Cerebellar nuclear complex (tissue), 1 donor: ENCODE measurements at places on chromosomes 3 and 15.

- no peak for DNase-seq
Observed at GRCh38 chr3:113339616-113340244, 101.6 kb downstream of the CFAP44 start.

GRCh38 chr3:106088304-106088703 is 219.5 kb upstream of the CBLB start:
- DNase-seq = no peak

- DNase-seq = no peak
Observed at GRCh38 chr15:74453925-74454763, 6.8 kb downstream of the UBL7 start.

DNA sequence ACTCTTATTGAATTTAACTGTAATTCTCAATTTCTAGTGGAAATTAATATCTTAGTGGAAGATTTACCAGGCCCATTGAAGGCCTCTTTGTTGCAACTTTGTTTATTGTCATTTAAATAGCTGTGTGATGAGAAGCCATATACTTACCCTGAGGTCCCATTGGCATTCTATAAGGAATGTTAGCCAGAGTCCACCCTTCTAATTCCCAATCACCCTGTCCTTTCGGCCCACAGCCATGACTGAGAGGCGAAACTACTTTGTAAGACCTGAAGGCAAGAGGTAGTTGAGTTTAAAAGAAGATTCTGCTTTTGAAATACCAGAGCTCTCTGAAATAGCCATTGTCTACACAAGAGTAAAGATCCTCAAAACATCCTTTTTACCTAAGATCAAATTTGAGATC is 290.5 kb upstream of the RARB start:
- no peak for DNase-seq

- DNase-seq = no peak
Observed at GRCh38 chr3:150736316-150736719, 26.7 kb downstream of the SIAH2 start.

- no peak for DNase-seq
Observed at GRCh38 chr3:171755656-171756055, 54.6 kb downstream of the PLD1 start.

- DNase-seq = peak; percentile 84
Observed at GRCh38 chr15:90637693-90638092, 79.5 kb upstream of the BLM start.

DNA sequence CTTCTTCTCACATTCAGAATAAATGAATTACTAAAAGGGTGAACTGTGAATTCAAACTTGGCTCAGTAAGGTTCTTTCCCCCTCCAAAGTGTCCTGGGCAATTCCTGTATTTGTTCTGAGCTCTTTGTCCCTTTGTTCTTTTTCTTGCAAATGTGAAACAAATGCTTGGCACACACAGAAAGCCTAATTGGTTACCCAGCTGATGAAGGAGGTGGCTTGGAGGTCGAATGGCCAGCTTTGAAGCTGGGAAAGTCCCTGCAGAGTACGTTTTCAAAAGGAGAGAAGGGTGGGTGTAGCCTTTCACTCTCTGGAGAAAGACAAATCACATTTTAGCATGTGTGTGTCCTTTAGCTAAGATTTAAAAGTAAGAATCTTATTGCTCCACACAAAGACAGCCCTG is 154.4 kb downstream of the PEX5L start:
- DNase-seq = no peak

DNA sequence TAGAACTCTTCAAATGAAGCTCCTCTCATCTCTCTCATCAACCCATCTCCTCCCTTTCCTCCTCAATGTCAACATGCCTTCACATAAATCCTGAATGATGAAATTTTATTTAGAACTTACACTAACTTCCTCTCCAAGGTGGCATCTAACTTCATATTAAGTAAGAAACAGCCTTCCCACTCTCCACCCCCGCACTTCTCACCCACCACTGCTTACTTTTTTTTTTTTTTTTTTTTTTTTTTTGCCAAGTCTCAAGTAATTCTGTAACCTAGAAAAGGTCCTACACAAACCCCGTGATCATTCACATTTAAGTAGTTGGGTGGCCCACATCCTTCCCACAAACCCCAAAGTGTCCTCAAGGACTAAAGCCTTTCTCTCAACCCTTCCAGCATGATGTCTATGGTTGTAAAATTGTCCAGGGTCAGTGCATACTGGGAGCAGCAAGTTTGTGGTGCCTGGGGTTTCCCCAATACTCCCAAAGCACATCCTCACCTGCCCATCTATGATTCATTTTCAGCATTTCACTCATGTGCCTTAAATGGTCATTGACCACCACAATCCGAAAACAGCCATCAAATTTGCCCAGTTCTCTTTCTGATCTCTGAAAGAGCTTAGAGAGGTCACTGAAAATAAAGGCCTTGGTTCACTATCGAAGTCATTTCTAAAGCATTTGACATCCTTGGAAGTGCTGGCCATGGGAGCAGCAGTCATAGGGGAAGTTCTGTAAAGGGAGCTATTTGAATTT is 47.2 kb downstream of the CD86 start:
- no peak for DNase-seq

- no peak for DNase-seq
Observed at GRCh38 chr3:59753808-59754450, 704.1 kb upstream of the CFAP20DC start.
